ENCODE measurements at places on chromosomes 12 and 14.

GRCh38 chr14:58108717-58109116 is 43.3 kb downstream of the ARMH4 start:
- no peak for DNase-seq

DNA sequence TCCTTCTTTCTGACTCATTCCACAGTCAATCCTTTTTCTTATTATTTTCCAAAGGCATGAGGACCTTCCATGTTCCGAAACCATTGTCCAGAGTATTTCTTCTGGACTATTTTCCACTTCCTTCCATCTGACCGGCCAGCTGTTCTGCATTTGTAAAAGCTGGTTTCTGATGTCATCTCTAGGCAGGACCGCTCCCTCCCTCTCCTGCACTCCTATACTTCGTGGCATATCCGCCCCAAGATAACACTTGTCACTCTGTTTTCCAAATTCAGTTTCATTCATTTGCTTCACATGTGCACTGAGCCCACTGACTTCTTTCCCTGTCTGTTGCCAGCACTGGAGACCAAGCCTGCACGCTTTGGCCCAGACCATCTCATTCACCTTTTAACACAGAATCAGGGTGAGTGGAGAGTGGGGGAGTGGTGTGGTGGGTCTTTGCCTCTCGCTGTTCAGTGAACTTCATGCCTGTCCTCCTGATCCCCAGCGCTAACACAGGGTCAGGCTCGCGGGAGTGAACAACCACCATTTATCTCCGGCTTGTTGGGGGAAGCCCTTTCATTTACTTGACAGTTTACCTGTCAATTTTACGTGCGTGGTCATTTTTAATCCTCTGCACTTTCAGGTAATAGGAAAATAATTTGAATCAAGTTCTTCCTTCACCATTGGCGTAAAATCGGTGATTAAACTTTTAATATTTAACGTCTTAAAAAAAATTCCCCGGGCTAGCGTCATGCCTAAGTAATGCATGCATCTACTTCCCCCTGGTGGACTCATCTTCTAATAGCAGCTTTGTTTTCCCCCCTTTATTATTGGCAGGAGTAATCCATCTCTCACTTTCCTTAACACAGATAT is 52.5 kb downstream of the C12orf75 start:
- DNase-seq, result peak; percentile 66

GRCh38 chr12:108638997-108639822 is 5.5 kb upstream of the SELPLG start:
- DNase-seq, result no peak

DNA sequence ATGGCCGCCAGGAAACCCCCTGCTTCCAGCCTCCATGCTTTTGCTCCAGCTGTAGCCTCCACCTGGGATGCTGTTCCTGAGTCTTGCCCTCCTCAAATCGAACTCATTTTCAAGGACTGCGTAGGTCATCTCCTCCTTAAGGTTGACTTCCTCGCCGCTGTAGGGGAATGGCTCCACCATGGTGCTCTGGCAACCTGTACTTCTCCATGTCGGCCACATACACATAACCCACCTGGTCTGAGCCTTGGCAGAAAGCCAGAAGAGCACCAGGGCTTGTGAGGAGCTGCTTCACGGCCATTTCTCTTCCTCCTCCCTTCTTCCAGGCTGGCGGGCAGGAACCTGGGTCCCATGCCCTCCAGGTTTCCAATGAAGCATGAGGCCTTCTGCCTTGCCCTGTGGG is 36.7 kb upstream of the BEGAIN start:
- no peak for DNase-seq

- no peak for DNase-seq
These were observed 85.6 kb downstream of the ALG10 start for GRCh38 chr12:34107781-34108404.

DNA sequence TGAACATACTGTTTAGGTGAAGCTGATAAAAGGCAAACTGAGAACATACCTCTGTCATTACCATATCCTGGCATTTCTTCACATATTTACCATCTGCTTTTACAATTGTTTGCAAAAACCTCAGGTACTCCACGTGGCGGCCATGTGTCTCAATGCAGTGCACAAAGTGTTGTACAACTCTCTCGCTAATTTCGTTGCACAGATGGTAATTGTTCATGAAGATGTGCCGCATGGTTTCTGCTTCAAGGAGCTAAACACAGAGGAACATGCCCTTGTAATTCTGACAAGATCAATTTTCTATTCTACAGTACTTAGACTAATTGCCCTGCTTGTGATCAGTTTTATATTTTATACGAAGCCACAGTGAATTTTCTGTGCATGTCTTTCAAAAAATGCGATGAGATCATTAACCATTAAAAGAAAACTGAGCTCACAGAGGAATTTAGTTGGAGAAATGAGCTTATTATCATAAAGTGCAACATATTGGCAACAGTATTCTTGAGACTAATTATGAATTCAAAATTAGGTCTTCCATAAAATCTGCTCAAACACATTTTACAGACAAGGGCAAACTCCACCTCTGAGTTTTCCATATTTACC is 233.8 kb downstream of the ITPR2 start:
- DNase-seq, result no peak

- DNase-seq, result peak; percentile 67
These were observed 4.4 kb downstream of the TXNRD1 start for GRCh38 chr12:104219908-104220404.

DNA sequence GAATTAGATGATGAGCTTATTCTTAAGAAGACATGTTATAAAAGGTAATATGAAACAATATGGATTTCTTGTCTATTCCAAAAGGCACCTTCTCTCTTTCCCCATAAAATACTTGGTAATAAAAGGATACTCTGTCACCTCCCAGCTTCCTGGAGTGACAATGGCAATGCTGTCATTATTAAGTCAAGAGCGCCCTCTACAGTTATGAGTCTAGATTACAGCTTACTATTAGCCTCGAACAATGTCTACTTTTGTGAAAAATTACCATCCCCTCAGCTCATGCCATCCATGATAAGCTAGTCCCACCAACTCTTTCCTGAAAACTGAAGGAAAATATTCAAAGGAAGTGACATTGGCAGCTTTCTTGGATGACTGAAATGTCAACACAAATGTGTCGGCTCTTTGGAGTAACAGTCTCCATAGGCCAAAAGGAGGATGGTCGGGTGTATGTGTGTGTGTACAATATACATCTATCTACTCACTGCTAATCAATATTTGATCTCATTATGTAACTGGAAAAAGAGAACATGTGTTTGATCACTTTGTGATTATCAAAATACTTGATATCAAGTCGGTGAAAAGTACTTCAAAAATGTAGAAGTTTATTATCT is 48.7 kb upstream of the CDKN3 start:
- peak; percentile 73 for DNase-seq

GRCh38 chr12:6833189-6833890 is 5.1 kb downstream of the P3H3 start:
- no peak for DNase-seq

DNA sequence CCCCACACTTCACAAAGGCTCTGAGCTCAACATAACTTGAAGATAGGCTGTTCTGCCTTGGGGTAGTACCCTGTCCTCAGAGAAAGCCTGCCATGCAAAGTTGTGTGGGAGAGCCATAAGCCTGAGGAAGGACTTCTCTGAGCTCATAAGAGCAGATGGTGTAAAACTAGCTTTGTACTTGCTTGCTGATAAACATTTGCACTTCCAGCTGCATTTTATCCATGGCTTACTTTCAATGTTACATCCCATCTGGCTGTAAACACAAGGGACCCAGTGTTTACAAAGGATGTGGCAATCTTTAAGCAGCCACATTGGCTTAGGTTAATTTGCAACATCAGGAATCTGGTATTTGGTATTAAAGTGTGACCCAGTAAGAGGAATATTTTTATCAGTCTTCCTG is 258.1 kb downstream of the IPO8 start:
- no peak for DNase-seq

DNA sequence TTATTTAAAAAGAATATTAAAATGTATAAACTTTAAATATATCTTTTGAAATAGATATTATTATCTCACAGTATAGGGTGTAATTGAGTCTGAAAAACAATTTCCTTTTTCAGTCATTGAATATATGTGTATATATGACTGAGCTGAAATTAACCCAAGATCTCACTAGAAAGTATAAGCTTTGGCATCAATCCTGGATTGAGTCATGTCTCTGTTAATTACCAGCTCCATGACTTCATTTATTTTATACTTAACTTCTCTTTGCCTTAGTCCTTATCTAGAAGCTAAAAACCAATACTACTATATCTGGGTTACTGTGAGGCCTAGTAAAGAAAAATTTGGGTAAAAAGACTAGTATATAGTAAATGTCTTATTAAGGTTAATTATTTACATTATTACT is 1020.3 kb downstream of the LRFN5 start:
- DNase-seq, result no peak

DNA sequence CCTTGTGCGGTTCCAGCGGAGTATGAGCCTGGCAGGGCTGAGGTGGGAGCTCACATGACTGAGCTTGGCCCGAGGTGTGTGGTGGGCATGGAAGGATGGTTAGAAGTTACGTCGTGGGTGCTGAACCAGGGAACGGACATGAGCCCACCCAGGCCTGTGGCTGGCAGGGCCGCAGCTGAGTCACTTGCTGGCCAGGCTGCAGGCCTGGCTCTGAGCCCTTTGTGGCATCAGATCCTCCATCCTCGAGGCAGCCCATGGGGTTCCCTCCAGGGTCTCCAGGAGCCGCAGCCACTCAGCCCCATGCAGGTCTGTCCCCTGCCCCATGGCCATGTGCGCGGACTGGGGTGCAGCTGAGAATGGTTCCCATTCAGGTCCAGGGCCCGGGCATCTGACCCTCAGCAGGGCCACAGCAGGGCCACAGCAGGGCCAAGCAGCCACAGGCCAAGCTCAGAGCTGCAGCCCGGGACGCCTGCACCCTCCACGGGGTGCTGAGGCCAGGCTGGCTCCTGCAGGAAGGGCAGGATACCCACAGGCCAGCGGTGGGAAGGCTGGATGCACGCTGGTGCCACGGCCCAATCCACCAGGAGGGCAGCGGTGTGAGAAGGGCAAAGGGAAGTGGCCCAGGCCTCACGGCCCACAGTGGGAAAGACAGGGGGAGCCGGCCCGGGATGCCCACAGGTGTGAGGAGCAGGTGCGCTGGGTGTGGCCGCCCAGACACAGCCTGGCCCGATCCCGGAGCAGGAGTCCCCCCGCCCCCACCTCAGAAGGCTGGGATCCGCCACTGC is 26.3 kb upstream of the ULK1 start:
- no peak for DNase-seq

GRCh38 chr14:105388110-105388951 is 10.0 kb upstream of the TEX22 start:
- no peak for DNase-seq

GRCh38 chr12:62637679-62638078 is 171.1 kb downstream of the MON2 start:
- DNase-seq, result no peak

- peak; percentile 42 for DNase-seq
These were observed 674 bp downstream of the NIN start for GRCh38 chr14:50830044-50830931.

GRCh38 chr14:69270795-69271708 is 11.1 kb downstream of the GALNT16 start:
- DNase-seq, result no peak

DNA sequence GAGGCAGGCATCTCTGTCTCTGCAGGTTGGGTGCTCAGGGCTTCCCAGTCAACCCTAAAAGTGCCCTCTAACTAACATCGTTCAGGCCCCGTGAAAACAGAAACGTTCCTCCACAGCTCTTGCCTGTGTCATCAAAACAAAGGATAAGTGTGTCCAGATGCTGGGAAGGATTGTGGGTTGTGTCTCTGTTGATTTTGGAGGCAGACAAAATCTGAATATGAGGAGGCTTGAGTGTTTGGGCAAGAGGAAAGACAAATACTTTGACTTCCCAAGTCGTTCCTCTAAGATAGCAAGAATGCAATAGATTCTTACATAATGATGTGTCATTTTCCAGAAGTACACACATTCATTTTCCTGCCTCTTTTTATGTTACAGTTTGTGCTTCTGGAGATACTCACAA is 52.9 kb downstream of the SERPINA3 start:
- DNase-seq, result no peak

GRCh38 chr14:95488376-95489213 is 27.9 kb downstream of the SYNE3 start:
- no peak for DNase-seq

GRCh38 chr14:48970943-48971342 is 615.2 kb downstream of the RPS29 start:
- DNase-seq, result no peak

DNA sequence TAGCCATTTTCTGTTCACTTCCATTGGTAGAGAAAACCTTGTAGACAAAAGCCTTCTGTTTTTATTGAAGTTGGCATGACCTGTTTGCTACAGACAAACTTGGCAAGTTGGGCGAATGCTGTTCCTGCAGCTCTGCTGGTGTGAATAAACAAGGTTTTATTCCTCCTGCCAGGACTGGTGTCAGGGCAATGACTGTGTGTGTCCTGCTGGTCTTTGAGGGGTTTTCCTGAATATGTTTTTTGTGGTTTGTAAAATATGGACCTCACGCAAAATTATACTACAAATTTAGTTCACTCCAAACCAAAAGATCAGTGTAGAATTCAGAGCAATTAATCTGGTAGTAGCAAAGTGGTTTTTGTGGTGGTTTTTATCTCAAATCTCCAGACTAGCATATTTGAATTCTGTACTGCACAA is 140.8 kb downstream of the ERC1 start:
- DNase-seq, result peak; percentile 19

GRCh38 chr12:8779281-8779680 is 43.1 kb upstream of the A2ML1 start:
- DNase-seq, result peak; percentile 6

DNA sequence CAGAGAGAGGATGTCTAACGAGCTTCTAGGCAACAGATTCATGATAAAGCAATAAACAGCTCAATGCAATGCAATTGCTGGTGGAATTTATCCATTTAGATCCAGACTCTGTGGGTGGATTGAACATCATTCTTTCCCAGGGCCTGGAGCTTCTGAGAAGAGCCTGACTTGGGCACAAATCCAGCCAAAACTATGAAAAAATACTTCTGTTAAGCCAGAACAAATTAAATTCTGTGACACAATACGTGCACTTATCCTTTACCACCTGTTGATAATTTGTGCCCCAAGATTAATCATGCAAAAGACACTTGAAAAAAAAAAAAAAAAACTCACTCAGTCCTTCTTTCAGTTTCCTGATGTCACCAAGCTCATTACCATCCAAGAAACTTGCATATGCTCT is 446.0 kb upstream of the DCN start:
- DNase-seq, result no peak

DNA sequence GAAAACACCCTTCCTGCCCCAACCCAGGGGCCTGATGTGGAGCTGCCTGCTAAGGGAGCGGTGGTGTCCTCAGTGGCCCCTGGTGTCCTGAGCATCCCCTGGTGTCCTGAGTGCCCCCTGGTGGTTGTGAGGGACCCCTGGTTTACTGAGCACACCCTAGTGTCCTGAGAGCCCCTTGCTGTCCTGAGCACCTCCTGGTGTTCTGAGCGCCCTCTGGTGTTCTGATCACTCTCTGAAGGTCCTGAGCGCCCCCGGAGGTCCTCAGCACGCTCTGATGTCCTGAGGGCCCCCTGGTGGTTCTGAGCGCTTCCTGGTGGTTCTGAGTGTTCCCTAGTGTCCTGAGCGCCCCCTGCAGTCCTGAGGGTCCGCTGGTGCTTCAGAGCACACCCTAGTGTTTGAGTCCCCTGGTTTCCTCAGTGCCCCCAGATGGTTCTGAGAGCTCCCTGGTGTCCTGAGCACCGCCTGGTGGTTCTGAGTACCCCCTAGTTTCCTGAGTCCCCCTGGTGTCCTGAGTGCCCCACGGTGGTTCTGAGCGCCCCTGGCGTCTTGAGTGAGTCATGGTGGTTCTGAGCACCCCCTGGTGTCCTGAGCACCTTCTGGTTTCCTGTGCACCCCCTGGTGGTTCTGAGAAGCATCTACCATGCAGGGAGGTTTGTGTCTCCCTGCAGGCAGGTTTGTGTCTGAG is 1004.2 kb downstream of the TMEM121 start:
- peak; percentile 48 for DNase-seq

Measured in hematopoietic multipotent progenitor cell treated with erythropoietin and hydrocortisone succinate and interleukin-3 and kit ligand, for 8 days (in vitro differentiated cells).